ENCODE measurements at places on chromosomes 6 and 20. TPM values are rescaled to one million over a fixed set of nuclear protein-coding genes. Genes with fewer than 3 reads are reported as not detected.

The PI3 gene
- total RNA-seq, result not detected

The TRAPPC3L gene
- total RNA-seq, result not detected

The SYCP2 gene
- total RNA-seq, result under 0.01 TPM

The OR12D3 gene
- not detected for total RNA-seq

The PDYN gene
- total RNA-seq, result not detected

The HRH3 gene
- not detected for total RNA-seq

The SYTL3 gene
- 0.84 TPM for total RNA-seq

The MUC22 gene
- not detected for total RNA-seq

The RFX6 gene
- total RNA-seq, result not detected

The UST gene
- 7.1 TPM for total RNA-seq

The ADAM33 gene
- 14.7 TPM for total RNA-seq

Measured in bronchus fibroblast of lung (primary cell).